ENCODE measurements at places on chromosomes 12 and 14.

GRCh38 chr14:20356422-20356821, 13.0 kb downstream of the PARP2 start:
- no peak for DNase-seq

GRCh38 chr12:94165138-94165537, 16.8 kb downstream of the PLXNC1 start:
- DNase-seq: no peak

DNA sequence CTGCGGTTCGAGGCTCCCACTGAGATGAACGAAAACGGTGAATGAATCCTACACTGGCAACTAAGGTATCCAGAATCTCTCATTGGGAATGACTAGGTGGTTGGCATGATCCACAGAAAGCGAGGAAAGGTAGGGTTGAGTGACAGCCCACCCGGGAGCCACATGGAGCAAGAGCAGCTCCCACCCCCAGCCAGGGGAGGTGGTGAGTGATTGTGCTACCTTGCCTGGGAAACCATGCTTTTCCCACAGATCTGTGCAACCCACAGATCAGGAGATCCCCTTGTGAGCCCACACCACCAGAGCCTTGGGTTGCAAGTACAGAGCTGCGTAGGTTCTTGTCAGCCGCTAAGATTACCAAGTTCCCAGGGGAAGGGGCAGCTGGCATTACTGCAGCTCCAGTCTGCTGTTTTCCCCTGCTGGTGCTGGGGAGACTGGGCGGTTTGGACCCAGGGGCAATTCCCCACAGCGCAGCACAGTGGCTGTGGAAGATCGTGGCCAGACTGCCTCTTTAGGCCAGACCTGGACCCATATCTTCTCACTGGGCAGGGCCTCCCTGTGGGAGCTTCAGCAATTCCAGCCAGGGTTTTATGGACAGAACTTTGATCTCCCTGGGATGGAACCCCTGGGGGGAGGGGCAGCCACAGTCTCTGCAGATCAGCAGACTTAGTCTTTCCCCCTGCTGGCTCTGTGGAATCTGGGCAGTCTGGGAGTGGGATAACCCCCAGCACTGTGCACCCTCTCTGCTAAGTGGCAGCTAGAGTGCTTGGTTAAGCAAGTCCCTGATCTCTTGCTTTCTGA, 44.6 kb upstream of the PPP4R3A start:
- DNase-seq: no peak

DNA sequence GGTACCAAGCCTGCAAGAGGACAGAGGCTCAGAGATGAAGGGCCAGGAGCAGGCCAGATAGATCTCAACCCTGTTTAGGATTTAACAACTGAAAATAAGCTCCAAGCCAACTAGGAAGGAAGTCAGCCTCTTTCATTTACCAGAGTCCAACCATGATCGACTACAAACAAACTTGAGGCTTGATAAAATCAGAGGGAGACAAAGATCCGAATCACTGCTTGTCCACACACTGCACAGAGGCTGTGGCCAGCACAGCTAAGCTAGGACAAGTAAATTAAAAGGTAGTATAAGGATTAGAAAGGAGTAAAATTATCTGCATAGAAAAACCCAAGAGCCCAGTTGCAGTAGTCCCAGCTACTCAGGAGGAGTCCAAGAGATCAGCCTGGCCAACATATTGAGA, 40.3 kb downstream of the FAM222A start:
- DNase-seq: no peak

GRCh38 chr12:57236925-57237595, 7.5 kb downstream of the SHMT2 start:
- DNase-seq: no peak

- no peak for DNase-seq
These were observed 54.5 kb downstream of the DPF3 start for GRCh38 chr14:72839351-72839750.

DNA sequence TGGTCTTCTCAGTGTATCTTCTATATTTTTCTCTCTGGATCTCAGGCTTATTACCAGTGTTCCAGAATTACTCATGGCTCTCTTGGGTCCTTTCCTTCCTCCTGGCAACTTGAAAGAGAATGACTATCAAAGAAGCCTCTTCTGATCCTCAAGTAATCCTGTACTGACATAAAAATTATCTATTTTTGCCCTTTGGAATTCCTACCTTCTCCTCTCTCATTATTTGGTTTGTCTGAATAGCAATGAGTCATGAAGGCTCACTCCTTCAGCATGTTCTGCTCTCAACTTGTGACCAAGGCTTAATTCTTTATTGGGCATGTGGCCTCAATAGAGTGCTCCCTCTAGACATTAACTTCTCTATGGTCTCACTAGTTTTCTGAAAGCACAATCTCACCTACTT, 553.6 kb upstream of the ATP2B1 start:
- DNase-seq: peak; percentile 58

DNA sequence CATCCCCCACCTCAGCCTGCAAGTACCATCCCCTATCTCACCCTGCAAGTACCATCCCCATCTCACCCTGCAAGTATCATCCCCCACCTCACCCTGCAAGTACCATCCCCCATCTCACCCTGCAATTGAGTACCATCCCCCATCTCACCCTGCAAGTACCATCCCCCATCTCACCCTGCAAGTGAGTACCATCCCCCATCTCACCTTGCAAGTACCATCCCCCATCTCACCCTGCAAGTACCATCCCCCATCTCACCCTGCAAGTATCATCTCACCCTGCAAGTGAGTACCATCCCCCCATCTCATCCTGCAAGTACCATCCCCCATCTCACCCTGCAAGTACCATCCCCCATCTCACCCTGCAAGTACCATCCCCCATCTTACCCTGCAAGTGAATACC, 45.0 kb downstream of the ZC3H14 start:
- no peak for DNase-seq

Data from amniotic epithelial cell (primary cell).